ENCODE measurements at places on chromosomes 12 and 14. TPM values are rescaled to one million over a fixed set of nuclear protein-coding genes. Genes with fewer than 3 reads are reported as not detected.

DNA sequence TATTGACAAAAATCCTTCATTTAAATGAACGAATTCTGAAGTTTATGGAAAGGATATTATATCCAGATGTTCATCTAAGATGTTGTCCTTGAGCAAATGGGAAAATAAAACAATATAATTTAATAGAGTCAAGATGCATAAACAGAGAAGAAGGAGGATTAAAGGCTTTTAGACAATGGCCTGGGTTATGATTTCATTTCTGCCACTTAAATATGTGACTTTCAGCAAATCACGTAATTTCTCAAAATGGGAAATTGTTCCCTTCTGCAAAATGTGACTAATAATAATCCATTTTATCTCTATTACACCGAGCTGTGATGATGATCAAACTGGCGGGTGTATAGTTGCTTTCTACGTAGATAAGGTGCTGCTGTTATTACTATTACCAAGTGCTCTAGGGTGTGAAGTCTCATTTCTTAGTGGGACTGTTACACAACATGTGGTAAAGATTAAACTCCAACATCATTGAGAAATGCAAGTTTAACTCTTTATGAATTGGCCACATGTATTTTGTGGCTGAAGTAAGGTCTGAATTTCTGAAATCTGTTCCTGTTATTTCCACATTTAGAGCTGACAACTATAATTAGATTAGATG, 157.0 kb downstream of the MYRFL start:
- no peak for DNase-seq

- no peak for DNase-seq
Measured at GRCh38 chr12:57965766-57966165, 24.4 kb downstream of the ATP23 start.

DNA sequence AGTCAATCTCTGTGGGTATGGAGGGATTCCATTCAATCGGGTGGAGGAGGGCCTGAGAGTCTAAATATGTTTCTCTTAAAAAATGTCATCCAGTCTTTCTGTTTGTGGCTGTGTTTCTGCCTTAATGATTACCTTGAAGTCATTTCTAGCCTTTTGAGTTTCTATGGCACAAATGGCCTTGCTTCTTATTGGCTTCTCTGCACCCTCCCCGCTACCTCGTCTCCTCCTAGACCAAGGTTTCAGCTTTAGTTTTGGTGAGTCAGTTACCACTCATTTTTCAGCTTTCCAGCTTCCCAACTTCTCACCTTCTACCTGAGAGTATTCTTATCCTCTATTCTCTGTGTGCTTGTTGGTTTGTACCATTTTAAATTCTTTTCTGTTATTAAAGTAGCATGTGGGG, 159.2 kb downstream of the SYNE2 start:
- DNase-seq = no peak

Gene TAS2R13
- 0.73 TPM for total RNA-seq

DNA sequence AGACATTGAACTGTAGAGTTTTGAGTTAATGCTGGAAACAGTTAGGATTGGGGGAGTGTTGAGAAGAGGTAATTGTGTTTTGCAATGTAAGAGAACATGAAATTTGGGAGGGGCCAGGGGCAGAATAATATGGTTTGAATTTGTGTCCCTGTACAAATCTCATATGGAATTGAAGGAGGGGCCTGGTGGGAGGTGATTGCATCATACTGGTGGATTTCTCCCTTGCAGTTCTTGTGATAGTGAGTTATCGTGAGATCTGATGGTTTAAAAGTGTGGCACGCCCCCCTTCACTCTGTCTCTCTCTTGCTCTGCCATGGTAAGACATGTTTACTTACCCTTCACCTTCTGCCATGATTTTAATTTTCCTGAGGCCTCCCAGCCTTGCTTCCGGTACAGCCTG, 876.0 kb upstream of the FBXO33 start:
- no peak for DNase-seq

Measured in pulmonary artery endothelial cell (primary cell).